Fibroblast of pulmonary artery (primary cell): ENCODE measurements at places on chromosomes 2 and 18.

GRCh38 chr2:186639939-186640338, 50.1 kb downstream of the ITGAV start:
- no peak for DNase-seq

DNA sequence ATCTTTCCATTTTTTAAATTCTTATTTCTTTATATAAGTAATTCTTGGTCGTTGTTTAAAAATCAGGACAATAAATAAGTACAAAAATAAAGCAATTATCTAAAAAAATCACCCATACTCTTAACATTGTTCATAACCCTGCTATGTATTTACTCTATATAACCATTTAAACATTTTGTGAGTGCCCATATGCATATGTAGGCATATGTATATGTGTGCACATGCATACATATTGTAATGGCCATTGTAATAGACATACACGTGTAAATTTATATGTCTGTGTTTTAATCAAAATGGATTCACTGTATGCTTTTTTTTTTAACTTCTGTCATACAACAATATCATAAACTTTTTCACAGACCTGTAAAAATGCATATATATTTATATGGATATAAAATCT, 25.6 kb downstream of the DNAJC10 start:
- DNase-seq: no peak

DNA sequence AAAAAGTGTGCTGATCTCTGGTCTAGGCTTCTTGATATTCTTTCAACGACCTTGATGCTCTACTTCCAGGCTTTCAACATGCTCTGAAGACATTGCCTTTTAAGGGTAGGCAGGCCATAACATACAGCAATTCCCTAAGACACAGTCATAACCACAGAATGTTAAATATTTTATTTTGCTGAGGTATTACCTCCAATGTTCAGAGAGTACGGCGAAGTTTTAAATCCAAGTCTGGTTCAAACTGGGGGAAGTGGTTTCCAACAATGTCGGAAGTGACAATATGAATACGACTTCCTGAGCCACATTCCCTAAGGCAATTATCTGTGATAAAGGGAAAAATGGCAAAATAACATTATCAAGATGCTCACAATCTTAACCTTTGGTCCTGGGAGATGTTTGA, 1077.9 kb upstream of the PIK3C3 start:
- DNase-seq: peak; percentile 96

DNA sequence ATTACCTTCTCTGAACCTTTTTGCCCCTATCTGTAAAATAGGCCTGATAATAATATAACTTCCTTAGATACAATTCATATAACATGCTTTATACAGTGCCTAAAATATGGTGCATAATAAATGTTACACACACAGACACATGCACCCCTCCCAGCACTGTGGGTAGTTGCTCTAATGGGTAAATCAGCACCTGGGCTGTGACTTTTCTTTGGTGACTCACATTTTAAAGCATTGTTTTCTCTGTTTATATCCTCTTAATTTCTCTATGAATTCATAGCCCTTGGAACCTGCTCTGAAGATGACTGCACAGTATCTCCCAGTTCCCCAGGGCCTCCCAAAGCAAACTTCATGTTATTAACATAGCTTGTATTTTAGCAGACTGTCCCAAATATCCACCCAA, 248.2 kb upstream of the TNP1 start:
- DNase-seq: no peak

- DNase-seq: no peak
Observed at GRCh38 chr2:55109219-55109891, 59.1 kb upstream of the RTN4 start.

GRCh38 chr2:217193431-217194340, 333.8 kb upstream of the TNP1 start:
- DNase-seq: no peak
